ENCODE measurements at places on chromosomes 7 and 10. TPM values are rescaled to one million over a fixed set of nuclear protein-coding genes. Genes with fewer than 3 reads are reported as not detected.

Gene MRLN
- total RNA-seq, result not detected

Gene MUC12
- 8.7 TPM for total RNA-seq

Gene OR13A1
- total RNA-seq, result not detected

Gene RSPH10B
- total RNA-seq, result 0.11 TPM

Gene AOC1
- 0.17 TPM for total RNA-seq

Gene IDI2
- total RNA-seq, result not detected

Gene MMD2
- total RNA-seq, result not detected

Gene PAX2
- total RNA-seq, result not detected

Gene RAMP3
- not detected for total RNA-seq

Gene SLC39A12
- total RNA-seq, result not detected

Gene OR2A42
- not detected for total RNA-seq

Gene PNLIPRP2
- not detected for total RNA-seq

Gene FRMD4A
- 20.2 TPM for total RNA-seq

Gene LRGUK
- total RNA-seq, result 5.5 TPM

Gene EPO
- not detected for total RNA-seq

Gene NUTM2B
- total RNA-seq, result not detected

Gene EIF5AL1
- total RNA-seq, result 0.54 TPM

Gene TMEM139
- not detected for total RNA-seq

Gene PTPN20
- total RNA-seq, result not detected
